ENCODE measurements at places on chromosomes 2 and 18.

- no peak for DNase-seq
Measured at GRCh38 chr18:27546991-27547390, 361.9 kb upstream of the CHST9 start.

DNA sequence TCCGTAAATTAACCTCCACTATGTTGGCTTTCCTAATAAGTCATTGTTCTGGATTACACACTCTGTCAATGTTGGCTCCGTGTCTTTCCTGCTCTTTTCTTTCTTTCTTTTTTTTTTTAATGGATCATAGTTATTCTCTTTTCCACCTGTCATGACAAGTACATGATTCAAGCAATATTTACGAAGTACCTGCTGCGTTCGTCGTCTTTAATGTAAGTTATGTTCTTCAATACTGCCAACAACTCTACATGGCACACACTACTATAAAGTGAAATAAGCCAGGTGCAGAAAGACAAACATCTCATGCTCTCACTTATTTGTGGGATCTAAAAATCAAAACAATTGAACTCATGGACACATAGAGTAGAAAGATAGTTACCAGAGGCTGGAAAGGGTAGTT lies 239.1 kb downstream of the SCG2 start:
- no peak for DNase-seq

DNA sequence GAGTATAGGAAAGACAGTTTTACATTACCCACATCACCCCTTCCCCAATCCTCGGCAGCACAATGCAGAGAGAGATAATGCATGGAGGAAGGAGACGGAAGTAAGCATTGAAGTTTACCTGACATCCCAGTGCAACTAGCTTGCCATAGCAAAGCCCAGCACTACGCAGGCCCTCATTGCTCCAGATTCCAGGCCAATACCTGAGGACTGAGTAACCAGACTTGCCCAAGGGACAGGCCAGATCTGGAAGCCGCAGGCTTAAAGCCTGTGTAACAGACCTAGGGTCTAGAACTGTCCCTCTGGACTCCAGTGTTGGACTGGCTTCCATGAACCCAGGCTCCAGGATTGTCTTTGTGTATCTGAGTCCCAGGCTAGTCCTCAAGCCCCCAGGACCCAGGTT lies 17.6 kb downstream of the SERPINB4 start:
- no peak for DNase-seq

- no peak for DNase-seq
Measured at GRCh38 chr2:53770264-53770663, 2.7 kb downstream of the CHAC2 start.
